ENCODE measurements at places on chromosomes 4 and X. TPM values are rescaled to one million over a fixed set of nuclear protein-coding genes. Genes with fewer than 3 reads are reported as not detected.
A peak's percentile ranks its signal among the peaks of the same experiment; 100 is the strongest.

The TKTL2 gene
- 0.16 TPM for polyA plus RNA-seq

- no peak for DNase-seq
Observed at GRCh38 chrX:2243913-2244460, 256.8 kb downstream of the DHRSX start.

The NEUROG2 gene
- polyA plus RNA-seq: not detected

DNA sequence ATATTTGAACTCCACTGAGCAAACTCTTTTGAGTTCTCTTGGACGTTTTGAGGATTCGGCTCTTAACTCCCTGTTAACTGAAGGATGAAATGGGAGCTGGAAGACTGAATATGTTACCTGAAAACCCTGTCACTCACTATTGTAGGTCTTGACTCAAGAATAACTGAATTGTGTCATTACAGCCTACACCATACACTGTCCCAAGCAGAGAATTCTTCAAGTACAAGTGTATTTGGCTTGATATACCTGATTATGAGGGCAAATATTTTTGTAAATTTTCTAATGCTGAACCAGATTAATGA lies 276.1 kb downstream of the CFAP299 start:
- no peak for DNase-seq

DNA sequence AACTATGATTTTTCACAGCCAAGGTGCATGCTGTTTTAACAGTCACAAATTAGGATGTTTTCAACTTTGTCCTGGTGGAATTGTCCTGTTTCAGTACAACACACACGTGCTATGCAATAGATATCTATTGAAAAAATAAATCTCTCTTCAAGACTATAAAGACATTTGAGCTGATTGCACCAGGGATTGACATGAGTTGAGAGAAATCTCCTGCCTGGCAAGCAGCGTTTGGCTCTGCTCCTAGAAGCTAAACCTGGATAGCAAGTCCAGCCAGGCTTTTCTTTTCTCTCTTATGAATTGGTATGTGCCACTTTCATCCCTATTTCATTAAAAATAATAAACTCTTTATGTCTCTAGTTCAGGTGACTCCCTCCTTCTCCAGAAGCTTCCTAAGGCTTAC lies 16.6 kb upstream of the NPNT start:
- DNase-seq: no peak

DNA sequence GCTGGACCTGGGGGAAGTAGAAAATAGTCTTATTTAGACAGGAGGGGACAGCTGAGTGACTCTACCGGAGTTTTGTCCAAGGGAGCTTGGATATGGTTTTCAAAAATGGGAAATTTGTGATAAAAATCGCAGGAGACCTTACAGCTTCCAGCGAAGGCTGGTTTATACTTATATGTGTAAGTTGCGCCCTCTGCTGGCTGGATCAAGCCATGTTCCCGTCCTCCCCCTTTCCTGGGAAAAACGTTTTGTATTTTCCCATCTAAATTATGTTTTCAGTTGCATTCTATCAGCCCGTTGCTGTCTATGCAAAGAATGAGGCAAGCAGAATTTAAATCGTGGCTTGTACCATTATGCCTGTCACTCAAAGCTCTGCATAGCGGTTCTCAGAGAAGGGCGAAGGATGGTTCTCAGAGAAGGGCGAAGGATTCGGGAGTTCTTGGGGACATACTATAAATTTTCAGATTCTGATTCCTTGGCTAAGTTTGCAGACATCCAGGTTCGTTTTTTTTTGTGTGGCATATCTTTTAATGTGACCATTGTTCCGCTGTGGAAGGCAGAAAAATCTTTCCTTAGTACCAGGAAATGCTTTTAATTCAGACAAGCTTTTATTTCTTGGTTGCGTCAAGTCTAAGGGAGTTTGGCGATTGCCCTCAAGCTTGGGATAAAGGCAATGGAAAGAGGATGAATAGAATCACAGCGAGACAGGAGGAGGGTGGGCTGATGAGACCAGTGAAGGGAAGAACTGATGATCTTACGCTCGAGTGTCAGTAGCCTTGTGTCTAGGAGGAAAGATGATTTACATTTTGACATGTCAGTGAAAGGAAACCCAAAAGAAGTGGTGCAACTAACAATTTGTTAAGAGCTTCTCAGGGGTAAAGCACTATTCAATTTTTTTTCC lies 128.5 kb upstream of the ARX start:
- peak; percentile 10 for DNase-seq

The PRR32 gene
- polyA plus RNA-seq: not detected

The RASGEF1B gene
- 43.9 TPM for polyA plus RNA-seq

GRCh38 chr4:149638073-149638472 lies 177.6 kb downstream of the IQCM start:
- DNase-seq: no peak

GRCh38 chr4:108034565-108034964 lies 44.9 kb downstream of the HADH start:
- no peak for DNase-seq

The SSR4 gene
- 389 TPM for polyA plus RNA-seq

- DNase-seq: no peak
Observed at GRCh38 chrX:9180623-9181022, 146.7 kb upstream of the FAM9B start.

Data from naive B cell (primary cell).